ENCODE measurements at places on chromosomes 4 and X.

- peak; percentile 74 for DNase-seq
These were observed 1.9 kb downstream of the GASK1B start for GRCh38 chr4:158170691-158171561.

DNA sequence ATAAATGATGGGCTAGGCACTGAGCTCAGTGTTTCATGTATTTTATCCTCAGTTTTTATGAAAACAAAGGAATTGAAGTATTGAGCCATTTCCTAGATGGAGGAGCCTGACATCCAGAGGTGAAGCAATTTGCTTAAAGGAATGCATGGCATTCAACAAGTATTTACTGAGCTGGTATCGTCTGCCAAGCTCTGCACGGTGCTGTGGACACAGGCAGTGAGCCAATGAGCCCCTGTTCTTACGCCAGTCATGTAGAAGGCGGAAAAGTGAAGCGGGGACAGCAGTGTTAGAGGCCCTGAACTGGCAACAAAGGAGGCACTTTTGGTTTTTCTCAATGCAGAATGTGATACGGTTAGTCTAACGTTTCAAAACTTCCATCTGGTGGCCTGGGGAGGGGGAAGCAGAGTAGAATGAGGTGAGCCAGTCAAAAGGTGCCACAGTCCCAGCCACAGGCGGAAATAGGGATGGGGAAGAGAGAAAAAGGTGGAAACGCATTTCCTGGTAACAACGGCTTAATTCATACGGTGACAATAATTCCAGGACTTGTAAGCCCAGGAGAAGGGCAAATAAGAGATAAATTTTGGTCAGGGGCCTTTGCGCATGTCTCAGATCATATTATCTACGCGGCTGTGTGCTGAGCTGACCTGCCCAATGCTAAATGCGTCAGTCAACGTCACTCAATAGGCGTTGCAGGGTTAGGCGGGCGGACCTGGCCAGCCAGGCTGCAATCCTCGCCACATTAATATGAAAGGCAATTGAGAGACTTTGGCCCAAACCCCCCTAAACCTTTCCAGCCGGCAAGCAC, 133.9 kb downstream of the AFAP1 start:
- DNase-seq: no peak

GRCh38 chrX:41025926-41026701, 59.1 kb upstream of the USP9X start:
- DNase-seq: no peak

DNA sequence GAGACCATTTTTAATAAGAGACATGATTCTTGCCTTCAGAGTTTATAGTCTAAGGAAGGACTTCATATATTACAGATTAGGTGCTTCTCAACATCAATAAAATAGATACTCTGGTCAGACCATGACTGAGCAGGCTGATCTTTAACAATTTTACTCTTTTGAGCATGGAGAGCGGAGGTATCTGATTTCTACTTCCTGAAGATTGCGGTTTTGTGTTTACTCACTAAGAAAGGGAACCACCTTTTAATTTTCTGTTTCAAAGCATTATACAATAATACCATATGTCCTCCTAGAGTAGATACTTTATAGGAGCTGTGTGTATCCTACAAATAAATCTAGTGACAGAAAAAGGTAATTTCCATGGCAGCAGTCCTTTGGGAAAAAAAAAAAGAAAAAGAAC, 12.5 kb downstream of the MORC4 start:
- no peak for DNase-seq

GRCh38 chrX:71182871-71183270, 38.2 kb downstream of the NLGN3 start:
- DNase-seq: no peak

GRCh38 chrX:17359500-17359899, 15.5 kb upstream of the NHS start:
- DNase-seq: no peak

DNA sequence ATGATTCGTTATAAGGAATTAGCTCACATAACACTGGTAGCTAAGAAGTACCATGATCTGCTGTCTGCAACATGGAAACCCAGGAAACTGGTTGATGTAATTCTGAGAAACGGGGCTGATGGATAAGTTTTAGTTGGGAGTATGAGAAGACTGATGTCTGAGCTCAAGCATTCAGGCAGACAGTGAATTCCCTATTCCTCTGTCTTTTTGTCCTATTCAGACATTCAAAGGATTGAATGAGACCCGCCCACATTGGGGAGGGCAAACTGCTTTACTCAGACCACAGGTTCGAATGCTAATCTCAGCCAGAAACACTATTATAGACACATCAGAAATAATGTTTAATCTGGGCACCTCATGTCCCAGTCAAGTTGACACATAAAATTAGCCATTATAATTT, 515.5 kb downstream of the STPG2 start:
- DNase-seq: no peak

DNA sequence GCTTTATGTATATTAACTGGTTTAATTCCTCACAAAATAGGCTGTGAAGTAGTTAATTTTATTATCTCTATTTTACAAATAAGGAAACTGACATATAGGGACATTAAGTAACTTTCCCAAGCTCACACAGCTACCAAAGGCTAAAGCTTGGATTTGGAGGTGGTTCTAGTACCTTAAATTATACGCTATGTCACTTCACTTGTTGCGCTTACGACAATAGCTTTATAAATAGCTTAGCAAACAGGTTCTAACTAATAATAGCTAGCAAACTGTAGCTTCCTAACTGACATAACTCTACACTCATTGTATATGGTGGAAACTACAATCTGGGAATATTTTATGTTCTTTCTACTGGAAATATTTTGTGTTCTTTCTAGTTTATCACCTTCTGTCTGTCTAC, 666.4 kb upstream of the CPEB2 start:
- DNase-seq: no peak

- no peak for DNase-seq
These were observed 14.3 kb upstream of the GABRB1 start for GRCh38 chr4:47017081-47017480.

GRCh38 chr4:41258783-41259182, 2.1 kb downstream of the UCHL1 start:
- DNase-seq: no peak

- DNase-seq: no peak
These were observed 2542.7 kb downstream of the PCDH7 start for GRCh38 chr4:33262824-33263223.

- no peak for DNase-seq
These were observed 216.6 kb downstream of the KDR start for GRCh38 chr4:54908763-54909162.

- no peak for DNase-seq
These were observed 63.8 kb upstream of the ATOH1 start for GRCh38 chr4:93764639-93765246.

GRCh38 chr4:36053930-36054329, 190.4 kb downstream of the ARAP2 start:
- no peak for DNase-seq

DNA sequence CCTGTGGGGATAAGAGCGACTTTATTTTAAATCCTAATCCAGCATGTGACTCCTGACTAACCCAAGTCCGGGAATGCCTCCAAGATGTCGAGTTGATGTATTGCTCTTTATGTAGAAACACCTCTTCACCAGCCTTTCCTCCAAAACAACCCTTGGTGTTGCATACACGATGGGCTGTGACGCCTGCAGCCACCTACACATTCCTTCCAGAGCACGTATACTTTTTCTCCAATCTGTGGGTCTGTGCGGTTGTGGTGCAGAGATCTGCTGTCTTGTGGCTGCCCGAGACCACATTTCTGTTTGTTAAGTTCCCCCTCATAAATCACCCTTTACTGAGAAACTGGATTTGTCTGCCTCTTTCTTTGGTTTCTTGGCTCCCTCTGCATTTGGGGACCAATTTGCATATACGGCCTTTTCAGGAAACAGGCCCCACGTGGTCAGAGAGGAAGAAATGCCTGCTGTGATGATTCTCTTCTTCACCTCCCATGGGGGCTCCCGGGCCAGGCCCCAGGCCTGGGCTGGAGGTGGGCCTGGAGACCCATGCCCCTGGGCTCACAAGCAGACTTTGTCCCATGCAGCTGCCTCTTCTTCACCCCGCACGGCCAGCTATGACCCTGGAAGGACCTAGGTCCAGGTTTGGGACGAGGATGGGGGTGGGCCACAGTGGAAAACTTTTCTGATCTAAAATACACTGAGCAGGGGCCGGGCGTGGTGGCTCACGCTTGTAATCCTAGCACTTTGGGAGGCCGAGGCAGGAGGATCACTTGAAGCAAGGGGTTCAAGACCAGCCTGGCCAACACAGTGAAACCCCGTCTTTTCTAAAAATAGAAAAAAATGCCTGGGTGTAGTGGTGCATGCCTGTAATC, 21.4 kb upstream of the AFAP1 start:
- no peak for DNase-seq

DNA sequence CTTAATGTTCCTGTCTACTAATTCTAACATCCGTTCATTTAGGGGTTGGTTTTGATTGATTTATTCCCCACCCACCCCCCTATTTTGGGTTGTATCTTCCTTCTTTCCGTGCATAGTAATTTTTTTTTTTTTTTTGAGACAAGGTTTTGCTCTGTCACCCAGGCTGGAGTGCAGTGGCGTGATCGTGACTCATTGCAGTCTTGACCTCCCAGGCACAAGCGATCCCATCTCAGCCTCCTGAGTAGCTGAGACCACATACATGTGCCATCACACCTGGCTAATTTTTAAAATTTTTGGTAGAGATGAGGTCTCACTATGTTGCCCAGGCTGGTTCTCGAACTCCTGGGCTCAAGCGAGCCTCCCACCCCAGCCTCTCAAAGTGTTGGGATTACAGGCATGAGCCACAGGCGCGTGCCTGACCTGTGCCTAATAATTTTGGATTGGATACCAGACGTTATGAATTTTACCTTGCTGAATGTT, 79.9 kb downstream of the ZFX start:
- DNase-seq: no peak

DNA sequence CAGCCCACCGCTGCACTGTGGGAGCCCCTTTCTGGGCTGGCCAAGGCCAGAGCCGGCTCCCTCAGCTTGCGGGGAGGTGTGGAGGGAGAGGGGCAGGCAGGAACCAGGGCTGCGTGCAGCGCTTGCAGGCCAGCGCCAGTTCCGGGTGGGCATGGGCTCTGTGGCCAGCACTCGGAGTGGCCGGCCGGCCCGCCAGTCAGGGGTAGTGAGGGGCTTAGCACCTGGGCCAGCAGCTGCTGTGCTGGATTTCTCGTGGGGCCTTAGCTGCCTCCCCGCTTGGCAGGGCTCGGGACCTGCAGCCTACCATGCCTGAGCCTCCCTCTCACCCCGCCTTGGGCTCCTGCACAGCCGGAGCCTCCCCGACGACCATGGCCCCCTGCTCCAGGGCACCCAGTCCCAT, 45.2 kb downstream of the RXFP1 start:
- no peak for DNase-seq

DNA sequence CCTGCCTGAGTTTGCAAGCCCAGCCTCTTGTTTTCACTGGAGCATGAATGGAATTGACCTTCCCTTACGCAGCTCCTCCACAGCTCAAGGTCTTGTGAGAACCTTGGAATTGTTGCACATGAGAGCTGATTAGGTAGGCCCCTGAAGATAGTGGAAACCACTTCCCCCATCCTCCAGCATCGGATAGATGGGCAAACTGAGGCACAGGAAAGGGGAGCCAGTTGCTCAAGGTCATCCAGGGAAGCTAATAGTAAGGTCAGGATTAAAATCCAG, 27.2 kb downstream of the PJA1 start:
- DNase-seq: no peak

GRCh38 chr4:26594778-26595177, 10.9 kb downstream of the TBC1D19 start:
- DNase-seq: no peak

- DNase-seq: no peak
These were observed 499.1 kb downstream of the FSTL5 start for GRCh38 chr4:161664740-161665139.

DNA sequence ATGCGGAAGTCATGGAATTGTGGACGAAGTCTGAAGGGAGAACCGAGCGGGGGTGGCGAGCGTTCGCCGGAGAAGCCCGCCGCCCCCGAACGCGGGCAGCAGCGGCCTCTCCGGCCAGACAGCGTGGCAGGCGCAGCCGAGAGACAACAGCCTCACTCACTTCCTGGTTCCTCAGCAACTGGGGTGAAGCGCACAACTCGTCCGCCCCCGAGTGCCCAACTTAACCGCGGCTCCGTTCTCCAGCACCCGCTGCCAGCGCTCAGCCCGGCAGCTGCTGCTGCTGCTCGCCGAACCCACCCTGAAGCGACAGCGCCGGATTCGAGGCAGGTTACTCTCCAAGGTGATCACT, 68.0 kb downstream of the NOCT start:
- DNase-seq: no peak

- no peak for DNase-seq
These were observed 157.1 kb upstream of the LNX1 start for GRCh38 chr4:53748328-53748772.

DNA sequence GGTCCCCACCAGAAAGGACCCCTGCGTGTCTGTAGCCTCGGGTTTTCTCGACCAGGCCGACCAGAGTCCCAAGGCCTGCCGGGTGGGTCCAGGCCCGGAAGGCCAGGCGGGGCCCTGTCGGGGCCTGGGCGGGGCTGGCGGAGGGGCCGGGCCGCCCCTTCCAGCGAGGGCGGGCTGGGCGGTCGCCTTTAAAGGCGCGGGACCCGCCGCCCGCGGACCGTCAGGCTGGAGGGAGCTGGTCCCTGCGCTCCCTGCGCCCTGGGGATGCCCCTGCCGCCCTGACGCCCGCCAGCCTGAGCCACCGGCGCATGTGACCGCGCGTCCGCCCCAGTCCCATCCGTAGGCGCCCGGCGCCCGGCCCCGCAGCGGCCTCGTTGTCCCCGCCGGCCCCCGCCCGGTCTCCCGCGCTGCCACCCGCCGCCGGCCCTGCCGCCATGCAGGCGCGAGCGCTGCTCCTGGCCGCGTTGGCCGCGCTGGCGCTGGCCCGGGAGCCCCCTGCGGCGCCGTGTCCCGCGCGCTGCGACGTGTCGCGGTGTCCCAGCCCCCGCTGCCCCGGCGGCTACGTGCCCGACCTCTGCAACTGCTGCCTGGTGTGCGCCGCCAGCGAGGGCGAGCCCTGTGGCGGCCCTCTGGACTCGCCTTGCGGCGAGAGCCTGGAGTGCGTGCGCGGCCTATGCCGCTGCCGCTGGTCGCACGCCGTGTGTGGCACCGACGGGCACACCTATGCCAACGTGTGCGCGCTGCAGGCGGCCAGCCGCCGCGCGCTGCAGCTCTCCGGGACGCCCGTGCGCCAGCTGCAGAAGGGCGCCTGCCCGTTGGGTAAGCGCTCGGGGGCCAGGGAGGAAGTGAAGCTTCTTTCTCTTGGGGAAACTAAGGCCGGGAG, at the start of gene HTRA3:
TSS of gene HTRA3 (plus strand) at position 220 of the 883 bp plus-strand sequence. CDS start at position 435, 215 bp downstream.
- no peak for DNase-seq

DNA sequence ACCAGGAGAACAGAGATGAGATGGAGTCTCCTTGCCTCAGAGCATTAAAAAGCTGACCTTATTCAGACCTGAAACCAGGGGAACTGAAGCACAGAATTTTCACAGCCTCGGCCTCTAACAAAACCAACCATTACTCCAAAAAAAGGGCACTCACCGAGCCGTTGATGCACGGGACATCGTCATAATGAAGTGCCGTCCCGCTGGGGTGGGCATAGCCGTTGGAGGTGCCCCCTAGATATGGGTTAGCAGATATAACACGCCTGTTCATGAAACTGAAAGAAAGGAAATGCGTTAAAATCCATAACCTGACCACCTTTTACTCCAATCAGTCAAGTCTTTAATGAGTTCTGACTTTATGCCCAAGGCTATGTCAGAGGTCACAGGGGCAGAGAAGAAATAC, 153.6 kb downstream of the AFAP1 start:
- no peak for DNase-seq

GRCh38 chr4:84673475-84674240, 90.7 kb downstream of the CDS1 start:
- DNase-seq: no peak

Data from type B pancreatic cell (in vitro differentiated cells).